ENCODE measurements at places on chromosomes 6 and 20.
A peak's percentile ranks its signal among the peaks of the same experiment; 100 is the strongest.

- no peak for DNase-seq
Measured at GRCh38 chr20:8045946-8046345, 26.4 kb upstream of the TMX4 start.

- no peak for DNase-seq
Measured at GRCh38 chr6:168600381-168600780, 159.4 kb downstream of the SMOC2 start.

DNA sequence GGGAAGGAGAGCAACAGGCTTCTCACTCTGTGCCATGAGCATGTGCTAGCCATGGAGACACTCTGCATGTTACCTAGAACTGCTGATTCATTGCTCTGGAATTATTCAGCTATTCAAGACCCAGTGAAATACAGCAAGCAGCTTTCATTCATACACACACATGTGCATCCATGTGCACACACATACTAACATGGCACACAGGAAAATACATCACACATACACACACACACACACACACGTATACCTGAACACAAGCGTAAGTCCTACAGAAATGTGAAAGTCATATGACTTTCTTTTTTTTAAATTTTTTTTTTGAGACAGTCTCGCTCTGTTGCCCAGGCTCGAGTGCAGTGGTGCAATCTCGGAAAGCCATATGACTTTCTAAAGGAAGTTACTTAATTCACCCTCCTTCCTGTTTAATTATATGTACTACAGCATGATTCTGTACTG, 108.2 kb upstream of the NFATC2 start:
- DNase-seq: no peak

DNA sequence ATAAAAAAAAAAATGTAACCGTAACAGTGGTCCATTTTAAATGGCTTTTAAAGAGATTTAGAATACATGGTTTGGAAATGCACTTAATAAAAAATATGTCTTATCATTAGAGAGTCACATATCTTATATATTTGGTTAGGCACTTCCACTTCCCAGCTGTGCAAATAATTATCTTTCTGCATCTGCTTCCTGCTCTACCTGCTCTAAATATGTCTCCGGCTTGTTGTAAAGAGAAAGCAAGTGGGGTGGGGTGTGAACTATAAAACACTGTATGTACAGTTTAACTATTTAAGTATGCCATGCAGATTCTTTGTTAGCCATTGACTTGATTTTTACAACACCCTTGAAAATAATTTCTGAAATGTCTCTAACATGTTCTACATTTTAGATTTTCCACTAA, 106.3 kb downstream of the NKAIN2 start:
- DNase-seq: no peak

- DNase-seq: no peak
Measured at GRCh38 chr20:50341880-50342637, 151.4 kb downstream of the CEBPB start.

DNA sequence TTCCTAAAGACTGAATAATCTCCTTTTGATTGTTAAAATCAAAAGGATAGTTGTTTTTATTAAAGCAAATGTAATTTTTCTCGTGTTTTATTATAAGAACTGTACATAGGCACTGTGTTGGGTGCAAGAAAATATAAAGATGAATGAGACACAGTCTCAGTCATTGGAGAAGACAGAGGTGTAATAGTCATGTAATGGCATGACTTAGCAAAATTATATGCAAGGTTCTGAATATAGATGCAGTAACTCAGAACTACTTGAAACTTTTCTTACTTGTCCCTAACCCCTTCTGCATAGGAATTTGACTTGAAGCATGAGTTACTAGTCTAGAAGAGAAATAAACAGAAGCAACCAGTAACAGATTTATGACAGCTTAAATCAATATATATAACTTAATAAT, 14.9 kb downstream of the WTAP start:
- DNase-seq: no peak

DNA sequence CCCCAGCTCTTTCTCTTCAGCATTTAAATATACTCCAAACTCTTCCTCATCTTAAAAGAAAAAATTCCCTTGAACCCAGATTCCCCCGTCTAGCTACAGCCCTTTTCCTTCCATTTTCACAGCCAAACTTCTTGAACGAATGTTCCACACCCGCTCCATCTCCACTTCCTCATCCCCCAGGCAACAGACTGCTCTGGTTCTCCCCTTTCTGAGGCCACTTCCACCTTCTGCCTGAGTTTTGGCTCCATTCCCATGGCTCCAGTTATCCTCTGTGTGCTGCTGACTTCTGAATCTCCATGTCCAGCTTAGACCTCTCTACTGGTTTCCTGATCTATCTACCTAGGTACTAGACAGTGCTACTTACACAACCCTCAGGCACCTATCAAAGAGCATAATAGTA, 106.4 kb downstream of the RALGAPA2 start:
- DNase-seq: no peak

DNA sequence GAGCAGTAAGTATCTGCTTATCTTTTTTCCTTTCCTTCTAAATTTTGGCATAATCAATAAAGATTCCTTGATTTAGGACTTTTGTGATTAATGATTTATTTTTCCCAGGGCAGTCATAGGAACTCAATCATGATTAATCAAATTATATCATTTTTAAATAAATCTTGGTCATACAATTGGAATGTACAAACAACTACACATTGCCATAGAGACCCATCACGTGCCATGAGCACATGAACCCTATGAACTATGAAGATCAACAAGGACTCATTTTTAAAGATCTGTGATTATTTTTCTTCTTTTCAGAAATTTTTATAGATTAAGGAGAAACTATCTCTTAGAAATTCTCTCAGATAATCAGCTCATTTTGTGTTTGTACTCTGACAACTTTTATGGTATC, 622.4 kb downstream of the BCKDHB start:
- no peak for DNase-seq

- no peak for DNase-seq
Measured at GRCh38 chr6:90411292-90411781, 114.7 kb upstream of the BACH2 start.

DNA sequence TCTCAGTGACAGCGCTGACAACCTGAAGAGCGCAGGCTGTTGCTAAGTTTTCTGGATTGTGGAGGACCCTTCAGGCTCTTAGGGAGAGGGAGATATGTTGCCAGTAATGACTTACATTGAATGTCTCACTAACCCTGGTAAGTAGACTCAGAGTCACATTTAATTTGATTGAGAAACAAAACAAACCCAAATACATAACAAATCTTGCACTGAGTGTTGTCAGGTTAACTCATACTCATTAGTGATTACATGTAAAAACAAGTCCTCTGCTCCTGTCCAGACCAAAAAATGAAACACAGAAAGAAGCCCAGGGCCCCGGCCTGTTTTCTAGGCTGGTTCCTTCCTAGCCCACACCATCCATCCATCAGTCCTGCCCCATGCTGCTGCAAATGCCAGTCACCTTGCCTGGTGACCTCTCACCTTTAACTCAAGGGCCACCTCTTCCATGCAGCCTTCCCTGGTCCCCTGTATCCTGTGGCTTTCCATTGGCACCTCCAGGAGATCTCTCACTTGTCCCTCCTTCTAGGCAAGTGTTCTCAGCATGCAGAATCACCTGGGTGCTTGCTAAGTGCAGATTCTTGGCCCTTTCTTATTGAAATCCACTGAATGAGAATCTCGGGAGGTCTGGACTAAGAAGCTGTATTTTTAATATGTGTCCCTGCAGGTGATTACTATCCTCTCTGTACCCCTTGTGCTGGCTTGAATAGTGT, 34.7 kb upstream of the ERVFRD-1 start:
- no peak for DNase-seq

DNA sequence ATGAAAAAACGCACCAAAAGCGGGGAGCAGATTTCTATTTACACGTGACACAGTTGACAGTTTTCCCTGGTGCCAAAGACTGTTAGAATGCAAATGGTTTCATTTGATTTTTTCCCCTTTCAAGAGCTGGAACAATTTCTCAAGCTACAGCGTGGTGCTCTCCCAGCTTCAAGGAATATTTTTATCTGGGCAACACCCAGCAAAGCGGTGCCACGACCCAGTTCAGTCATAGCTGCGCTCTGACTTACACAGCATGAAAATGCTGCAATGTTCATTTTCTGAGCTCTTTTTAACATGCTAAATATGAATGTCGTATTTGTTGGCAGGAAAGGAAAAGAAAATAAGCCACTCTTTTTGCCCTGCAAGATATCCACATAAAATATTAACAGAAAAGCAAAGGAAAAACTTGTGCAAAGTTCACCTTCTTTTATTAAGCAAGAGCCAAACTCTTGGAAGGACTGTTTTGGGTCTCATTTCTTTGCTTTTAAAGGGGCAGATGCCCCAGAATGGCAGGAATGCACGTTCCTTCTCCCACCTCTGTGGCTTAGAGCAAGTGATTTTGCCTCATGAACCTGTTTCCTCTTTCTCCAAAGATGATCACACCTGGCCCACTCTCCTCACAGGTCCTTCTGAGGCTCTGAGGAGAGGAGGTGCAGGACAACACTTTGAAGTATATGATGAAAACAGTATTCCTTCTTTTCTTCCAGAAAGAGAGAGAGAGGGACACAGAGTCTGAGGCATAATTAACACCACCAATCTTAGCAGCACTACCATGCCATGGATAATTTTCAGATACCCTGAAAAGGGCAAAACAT, 47.0 kb downstream of the TTI1 start:
- no peak for DNase-seq

GRCh38 chr6:19159089-19159488, 678.1 kb upstream of the ID4 start:
- DNase-seq: no peak

GRCh38 chr6:18317850-18318249, 53.5 kb upstream of the DEK start:
- no peak for DNase-seq

DNA sequence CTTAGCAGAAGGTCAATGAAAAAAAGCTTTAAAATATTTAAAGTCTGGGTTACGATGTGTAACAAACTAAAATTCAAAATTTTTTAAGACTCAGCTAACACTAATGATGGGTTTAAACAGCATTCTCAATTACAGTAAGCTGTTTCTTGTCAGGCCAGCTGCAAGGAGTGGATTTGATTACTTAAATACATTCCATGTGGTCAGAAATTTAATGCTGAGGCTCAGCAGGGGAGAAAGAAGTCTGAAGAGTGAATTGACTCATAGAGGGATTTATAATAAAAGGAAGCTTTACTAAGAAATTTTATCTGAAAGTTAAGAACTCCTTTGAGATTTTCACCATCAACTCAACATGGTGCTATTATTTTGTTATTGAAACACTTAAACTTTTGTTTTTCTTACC, 398.6 kb downstream of the KHDRBS2 start:
- DNase-seq: no peak

DNA sequence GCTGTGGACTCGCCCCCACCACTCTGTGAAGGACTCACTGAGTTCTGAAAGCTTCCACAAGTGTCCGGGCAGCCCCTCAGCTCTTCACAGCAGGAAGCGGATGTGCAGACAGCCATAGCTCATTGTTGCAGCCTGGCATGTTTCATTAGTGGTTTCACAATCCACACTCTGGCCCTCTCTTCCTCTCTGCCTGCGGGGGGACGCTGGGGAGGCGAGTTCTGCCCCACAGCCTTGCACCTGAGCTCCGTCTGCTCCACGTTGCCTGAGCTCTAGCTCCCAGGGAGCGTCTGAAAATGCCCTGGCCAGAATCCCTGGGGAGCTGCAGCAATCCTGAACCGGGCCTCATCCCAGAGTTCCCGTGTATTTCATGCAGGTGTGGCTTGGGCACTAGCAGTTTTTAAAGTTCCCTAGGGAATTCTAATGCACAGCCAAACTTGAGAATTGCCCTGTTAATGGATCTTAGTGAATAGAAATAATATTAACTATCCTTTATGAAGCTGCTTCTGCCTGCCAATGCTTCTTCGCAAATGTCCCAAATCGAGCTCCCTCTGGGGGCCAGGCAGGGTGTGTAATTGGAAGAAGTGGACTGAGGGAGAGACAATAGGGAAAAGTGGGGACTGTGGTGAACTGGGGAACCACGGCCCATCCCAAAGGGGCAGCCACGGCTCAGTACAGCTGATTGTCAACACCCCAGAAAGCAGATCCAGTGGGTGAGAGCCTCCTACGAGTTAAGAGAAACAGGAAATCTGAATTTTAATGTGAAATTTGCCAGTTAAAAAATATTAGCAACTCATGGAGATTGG, 51.5 kb downstream of the CTCFL start:
- DNase-seq: no peak

DNA sequence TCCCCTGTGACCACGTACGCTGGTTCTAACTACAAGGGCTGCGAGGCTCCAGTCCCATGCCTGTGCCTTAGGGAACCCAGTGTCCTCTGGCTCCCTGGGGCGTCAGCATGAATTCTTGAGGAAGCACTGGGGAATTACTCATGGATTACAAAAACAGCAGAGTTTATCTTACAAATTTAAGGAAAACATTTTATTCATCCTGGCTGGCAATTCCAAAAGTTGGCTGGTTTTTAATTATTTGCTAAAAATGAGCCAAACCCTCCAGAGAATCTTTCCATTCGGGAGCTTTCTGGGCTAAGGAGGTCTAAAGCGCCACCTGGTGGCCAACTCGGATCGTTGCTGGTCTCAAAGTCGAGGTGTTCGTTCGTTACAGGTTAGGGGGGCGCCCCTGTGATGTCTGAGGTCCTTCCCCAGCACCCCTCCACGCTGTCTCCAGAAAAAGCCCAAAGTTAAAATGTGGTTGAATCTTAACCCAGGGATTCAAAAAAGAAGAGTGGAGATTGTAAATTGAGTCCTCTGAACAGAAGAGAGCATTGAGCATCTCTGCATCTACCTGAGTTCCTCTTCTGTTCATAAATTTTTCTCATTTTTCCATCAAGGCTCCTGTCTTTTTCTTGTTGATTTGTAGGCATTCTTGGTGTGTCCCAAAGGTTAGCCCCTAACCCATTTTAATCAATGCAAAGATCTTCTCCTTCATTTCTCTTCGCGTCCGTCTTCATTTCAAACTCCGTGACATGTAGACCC, 99.4 kb downstream of the BFSP1 start:
- DNase-seq: peak; percentile 6

- no peak for DNase-seq
Measured at GRCh38 chr6:21468461-21468860, 125.1 kb upstream of the SOX4 start.

DNA sequence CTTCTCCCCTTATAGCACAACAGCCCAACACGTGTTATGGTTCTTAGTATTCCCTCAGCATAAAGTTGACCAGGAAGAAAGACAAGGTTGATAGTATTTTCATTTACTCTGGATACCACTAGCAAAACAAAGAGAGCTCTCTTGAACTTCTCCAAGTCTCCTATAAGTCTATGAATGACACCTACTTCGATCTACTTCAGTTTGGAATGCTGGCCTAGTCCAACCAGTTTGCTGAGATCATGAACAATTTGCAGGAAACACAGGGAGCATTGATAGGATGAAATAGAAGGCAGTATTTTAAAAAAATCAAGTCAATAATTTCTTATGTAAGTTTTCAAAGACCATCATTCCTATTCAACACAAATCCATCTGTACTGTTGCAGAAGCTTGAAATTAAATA, 93.6 kb downstream of the GJA10 start:
- no peak for DNase-seq

- DNase-seq: no peak
Measured at GRCh38 chr6:4360920-4361319, 225.5 kb upstream of the ECI2 start.
